ENCODE measurements at places on chromosomes 11 and 22.

DNA sequence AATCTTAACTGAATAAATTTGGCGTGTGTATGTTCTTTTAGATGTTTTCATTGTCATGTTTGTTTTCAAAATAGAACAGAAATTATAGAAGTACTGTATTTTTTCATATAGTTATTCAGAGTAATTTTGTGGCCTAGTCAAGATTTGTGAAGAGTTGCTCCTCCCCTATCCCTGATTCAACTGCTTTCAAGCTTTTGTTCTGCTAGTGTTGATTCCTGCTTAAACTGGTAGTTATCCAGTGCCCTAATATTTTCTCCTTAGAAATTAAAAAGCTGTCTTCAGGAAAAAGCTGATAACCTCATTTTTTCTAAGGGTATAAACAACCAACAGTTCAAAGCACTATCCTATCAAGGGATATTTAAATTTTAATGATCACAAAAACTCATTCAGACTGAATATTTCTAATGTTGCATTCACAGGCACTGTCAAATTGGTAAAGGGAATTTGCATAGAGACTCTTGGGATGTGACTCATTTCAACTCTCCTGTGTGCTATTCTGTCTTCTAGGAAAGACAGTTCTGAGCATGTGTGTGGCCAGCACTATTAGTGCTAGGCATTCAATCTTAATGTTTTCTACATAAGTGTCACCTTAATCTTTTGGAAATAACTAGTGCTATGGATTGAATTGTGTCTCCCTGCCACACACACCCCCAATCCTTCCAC is 1776.0 kb downstream of the LRRC4C start:
- DNase-seq, result no peak

DNA sequence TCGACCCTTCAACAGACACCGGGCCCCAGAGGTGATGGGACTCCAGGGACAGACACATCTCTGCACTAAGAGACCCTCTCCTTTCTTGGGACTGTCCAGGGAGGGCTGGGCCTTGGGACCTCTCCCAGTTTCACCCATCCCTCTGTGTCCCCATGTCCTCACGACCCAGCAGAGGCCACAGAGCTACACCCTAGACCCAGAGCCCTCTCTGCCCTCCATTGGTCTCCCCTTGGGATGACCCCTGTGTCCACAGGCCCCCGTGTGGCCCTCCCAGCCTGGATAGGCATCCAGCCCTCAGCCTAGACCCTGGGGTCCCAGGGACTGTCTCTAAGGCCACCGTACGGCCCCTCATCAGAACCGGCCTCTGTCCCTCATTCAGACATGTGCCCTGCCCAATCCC is 7.5 kb upstream of the DRICH1 start:
- no peak for DNase-seq

DNA sequence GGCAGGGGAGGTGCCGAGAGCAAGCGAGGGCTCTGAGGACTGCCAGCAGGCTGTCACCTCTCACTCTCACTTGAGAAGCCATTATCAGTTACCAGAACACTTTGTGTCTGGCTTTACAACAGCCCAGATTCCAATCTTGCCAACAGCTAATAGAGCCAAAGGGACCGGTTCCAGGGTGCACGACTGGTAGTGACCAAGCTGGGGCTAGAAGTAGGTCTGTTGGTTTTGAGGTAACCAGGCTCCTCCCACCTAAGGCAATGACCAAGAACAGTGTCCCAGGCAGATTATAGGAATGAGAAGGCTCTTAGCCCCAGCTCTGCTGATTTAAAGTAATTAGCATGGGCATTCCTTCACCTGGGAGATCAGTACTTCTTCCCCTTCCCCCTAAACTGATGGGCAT is 7.2 kb upstream of the IL10RA start:
- DNase-seq, result peak; percentile 23

DNA sequence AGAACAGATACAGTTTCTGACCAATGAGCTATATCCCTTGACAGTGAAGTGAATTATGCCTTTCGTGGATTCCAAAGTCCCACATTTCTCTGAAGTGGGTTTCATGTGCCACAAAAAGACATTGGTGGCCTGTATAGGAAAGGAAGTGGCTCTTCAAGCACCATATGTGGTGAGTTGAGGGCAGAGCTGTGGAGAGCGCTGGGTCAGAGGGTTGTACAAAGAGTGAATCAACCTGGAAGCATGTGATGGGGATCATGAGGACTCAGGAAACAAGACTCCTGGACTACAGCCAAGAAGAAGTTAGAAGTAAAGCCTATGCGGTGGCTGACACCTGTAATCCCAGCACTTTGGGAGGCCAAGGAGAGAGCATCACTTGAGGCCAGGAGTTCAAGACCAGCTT is 579 bp upstream of the SLC5A4 start:
- DNase-seq, result no peak

- peak; percentile 43 for DNase-seq
Observed at GRCh38 chr22:36986242-36986821, 32.9 kb downstream of the TST start.

DNA sequence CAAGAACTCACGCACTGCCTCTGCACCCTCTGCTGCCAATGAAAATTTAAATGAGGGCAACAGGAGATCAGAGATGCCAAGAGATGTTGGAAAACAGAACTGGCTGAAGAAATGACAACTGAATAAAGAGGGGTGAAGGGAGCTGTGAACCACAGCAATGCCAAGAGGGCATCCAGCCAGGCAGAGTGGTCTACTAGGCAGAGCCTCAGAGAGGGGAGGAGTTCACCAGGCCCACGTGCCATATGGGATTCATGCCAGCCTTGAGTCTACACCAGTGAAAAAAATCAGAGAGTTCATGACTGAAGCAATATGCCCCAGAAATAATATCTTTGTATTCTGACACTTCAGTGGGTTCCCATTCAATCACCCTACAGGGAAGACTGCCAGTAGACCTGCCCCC is 4.4 kb downstream of the APOL2 start:
- DNase-seq, result no peak
